GM18507 (cell line): ENCODE measurements at places on chromosomes 2 and 18.

GRCh38 chr2:119490653-119491195, 33.6 kb downstream of the SCTR start:
- DNase-seq: no peak

DNA sequence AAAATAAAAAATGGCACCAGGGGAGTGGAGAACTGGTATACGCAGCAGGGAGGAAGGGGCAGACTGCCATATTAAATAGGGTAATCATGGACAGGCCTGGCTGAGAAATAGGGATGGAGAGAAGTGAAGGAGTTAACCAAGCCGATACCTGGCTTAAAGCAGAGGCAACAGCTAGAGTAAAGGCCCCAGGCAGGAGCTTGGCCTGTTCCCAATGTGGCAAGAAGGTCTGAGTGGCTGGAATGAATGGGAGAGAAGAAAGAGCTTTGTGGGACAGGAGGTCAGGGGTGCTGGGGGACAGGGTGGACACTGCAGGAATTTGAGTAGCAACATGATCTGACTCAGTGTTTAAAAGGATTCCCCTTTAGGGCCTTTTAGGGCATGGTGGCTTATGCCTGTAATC, 15.9 kb upstream of the AGFG1 start:
- DNase-seq: no peak

- no peak for DNase-seq
Measured at GRCh38 chr2:186976329-186976728, 127.4 kb upstream of the ZSWIM2 start.

GRCh38 chr2:55000341-55000740, 49.9 kb downstream of the RTN4 start:
- no peak for DNase-seq

GRCh38 chr2:1672738-1673137, 71.6 kb downstream of the PXDN start:
- DNase-seq: no peak

GRCh38 chr2:188245230-188245629, 46.4 kb upstream of the GULP1 start:
- DNase-seq: no peak

DNA sequence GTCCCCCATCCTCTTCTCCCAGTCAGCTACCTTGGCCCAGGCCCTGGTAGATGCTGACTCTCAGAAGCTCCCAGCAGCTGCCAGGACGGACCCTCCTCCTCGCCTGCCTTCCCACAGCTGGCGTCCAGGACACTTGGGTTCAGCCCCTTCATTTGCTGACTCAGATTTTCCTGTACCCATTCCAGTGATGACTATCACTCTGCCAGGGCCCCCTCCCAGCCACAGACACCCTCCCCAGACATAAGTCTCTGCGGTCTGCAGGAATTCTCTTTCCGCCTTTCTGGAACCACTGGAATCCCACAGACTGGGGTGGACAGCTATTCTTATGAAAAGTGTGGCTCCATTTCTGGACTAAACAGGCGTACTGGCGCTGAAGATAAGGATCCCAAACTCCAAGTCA, 260.3 kb upstream of the EPAS1 start:
- DNase-seq: no peak

DNA sequence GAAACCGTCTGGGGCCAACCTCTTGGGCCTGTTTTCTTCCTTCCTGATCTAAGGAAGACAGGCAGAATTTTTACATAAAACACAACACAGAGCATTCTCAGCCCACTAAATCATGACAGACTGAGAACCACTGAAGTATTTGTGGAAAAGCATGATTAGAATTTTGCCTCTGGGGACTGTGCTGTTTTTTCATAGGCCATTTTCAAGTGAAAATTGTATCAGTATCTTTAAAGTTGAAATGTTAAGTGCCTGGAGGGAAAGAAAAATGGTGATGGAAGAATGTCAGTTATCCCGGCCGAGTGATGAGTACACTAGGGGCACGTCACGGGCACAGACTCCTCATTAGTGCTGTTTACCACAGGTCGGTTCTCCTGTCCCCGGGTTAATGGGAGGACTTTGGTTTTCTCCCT, 36.9 kb downstream of the EHD3 start:
- DNase-seq: no peak

- no peak for DNase-seq
Measured at GRCh38 chr2:39913648-39914461, 134.8 kb upstream of the THUMPD2 start.
